ENCODE measurements at places on chromosomes 5 and 9.
A peak's percentile ranks its signal among the peaks of the same experiment; 100 is the strongest.

GRCh38 chr5:14250748-14251701 is 107.9 kb downstream of the TRIO start:
- no peak for DNase-seq

DNA sequence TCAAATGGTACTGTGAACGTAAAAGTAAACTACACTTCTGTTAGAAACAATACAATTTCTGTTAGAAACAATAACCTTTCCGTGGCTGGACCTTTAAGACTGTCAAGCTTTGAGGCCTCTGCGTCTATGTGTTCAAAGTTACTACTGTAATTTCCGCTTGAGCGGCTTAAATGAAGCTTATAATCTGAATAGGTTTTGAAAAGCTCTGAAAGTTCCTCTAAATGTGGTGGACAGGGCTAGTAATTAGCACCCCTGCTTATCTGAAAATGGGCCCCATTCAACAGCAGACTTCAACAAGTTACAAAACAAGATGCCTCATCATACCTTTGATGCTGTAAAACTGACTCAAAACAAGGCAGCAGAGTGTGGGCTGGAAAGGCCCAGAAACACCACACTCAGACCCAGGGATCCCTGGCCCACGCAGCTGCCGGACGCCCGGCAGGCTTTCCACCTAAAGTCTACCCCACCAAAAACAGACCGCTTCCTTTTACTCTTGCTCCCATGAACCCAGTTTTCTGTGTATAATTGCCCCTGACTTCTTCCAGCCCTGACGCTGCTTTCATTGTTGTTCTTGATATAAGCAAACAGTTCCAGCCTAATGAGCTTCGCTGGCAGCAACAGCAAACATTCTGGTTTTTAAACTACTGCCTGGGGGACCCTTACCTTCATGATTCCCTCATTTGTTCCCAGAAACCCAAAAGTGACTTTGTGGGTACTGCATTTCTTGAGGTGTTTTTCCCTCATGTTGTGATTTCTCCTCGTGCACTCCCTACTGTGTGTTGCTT is 66.7 kb downstream of the TLE1 start:
- no peak for DNase-seq

DNA sequence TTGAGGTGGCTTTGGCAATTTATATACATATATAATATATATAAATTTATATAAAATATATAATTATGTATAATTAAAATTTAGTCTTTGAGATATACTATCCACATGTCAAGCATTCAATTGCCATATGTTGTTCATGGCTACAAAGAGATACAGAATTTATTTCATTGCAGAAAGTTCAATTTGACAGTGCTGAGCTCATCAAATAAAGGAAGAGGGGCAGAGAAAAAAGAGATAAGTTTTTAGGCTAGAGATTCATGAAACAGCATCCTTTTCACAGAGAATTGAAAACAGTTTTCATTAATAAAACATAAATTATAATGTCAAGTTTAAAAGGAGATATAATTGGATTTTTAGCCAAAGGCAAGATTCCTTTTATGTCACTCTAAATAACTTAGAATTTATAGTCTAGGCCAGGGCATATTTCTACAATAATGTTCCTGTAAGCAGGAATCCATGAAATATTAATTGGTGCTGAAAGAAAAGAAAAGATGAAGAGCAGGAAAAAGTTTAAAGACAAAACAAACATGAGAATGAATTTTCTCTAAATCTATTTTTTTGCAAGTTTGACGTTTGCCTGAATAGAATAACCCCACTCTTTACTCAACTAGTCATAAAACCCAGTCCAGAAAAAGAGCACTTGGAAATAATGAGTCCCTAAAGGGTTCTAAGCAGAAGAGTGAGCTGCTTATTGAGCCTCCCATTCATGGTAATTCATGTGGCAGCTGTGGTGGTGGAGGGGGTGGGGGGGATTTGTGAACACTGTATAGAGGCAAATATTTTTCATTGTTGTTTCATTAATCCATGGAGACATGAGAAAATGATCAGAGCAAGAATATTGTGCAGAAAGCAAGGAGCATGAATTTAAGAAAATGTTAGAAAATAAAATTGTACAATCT is 1279.5 kb downstream of the CDH12 start:
- DNase-seq, result no peak

GRCh38 chr5:95995962-95996489 is 34.4 kb upstream of the ELL2 start:
- DNase-seq, result no peak

DNA sequence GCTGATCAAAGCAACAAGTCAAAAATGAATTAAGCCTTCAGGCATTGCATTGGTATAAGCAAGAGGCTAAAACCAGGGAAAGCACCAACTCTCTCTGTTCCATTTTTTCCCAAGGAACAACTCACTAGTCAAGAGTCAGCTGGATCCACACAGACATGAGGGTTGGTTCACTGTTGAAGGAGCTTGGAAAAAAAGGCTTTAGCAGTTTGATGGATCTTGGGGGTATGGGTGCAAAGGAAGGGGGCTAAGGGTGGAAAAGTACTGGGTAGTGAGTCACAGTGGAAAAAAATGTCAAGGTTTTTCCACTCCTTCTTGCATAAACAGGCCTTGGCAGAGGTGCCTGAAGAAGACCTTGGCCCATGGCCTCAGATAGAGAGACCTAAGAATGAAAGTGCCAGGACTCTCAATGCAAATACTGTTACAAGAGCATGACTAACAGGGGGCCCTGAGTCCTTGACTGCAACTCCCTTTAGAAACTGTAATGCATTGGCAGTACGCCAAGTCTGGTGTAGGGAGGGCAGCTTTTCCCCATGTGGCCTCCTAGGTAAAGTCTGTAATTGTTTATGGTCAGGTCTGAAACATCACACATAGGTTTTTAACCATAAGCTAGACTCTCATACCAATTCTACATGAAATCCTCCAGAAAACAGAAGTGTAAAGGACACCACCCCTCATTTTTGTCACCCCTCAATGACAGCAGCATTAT is 23.7 kb downstream of the ACTL7A start:
- DNase-seq, result no peak

GRCh38 chr9:130298662-130299279 is 33.2 kb downstream of the HMCN2 start:
- peak; percentile 40 for DNase-seq

DNA sequence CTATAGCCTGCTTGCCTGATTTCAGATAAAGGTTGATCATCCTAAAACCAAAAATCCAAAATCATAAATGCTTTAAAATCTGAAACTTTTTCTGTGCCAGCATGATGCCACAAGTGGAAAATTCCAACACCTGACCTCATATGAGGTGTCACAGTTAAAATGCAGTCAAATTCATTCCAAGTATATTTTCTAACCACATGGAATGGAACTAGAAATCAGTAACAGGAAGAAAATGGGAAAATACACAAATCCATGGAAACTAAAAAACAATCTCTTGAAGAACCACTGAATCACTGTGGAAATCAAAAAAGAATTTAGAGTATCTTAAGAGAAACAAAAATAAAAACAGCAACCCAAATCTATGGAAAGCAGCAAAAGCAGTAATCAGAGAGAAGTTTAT is 297.5 kb upstream of the COX7C start:
- peak; percentile 74 for DNase-seq

GRCh38 chr5:57491369-57491965 is 8.9 kb upstream of the ACTBL2 start:
- no peak for DNase-seq

DNA sequence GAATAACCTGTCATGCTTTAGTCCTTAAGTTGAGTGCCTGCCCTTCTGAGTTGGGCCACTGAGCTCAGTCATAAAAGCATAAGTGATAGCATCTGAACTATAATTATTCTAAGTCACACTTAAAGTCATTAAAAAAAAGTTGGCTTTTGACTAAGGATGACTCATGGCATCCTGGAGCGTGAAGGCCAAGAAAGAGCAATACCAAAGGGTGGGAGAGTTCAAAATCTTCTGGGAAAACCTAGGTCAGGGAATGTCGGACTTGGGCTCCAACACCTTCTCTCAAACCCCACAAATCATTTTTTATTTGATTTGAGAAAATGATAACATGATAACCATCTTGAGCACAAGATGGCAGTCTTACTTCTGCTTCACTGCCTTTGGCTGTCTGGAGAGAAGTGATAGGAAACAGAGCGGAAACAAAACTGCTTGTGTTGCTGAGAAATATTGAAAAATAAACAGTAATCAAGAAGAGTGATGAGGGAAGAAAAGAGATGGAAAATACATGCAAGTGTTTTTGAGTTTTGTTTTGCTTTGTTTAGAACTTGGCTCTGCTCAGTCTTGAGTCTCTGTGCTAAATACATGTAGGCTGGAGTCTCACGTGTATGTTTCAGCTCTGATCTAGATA is 16.9 kb upstream of the NTRK2 start:
- no peak for DNase-seq

DNA sequence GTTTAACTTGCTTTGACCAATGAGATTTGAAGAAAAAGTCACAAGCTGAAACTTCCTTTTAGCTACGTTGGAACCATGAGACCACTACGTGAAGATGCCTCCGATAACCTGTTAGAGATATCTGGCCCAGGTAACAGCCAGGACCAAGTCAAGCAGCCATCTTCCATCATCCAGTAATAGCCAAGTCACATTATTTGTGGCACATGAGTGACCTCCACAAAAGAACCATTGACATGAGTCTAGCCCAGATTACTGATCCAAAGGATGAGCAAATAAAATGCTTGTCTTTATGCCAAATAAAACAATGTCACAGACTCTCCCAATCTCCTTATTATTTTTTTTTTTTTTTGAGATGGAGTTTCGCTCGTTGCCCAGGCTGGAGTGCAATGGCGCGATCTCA is 1.6 kb downstream of the DEPDC1B start:
- no peak for DNase-seq

GRCh38 chr5:111427762-111428161 is 84.6 kb downstream of the STARD4 start:
- DNase-seq, result no peak

DNA sequence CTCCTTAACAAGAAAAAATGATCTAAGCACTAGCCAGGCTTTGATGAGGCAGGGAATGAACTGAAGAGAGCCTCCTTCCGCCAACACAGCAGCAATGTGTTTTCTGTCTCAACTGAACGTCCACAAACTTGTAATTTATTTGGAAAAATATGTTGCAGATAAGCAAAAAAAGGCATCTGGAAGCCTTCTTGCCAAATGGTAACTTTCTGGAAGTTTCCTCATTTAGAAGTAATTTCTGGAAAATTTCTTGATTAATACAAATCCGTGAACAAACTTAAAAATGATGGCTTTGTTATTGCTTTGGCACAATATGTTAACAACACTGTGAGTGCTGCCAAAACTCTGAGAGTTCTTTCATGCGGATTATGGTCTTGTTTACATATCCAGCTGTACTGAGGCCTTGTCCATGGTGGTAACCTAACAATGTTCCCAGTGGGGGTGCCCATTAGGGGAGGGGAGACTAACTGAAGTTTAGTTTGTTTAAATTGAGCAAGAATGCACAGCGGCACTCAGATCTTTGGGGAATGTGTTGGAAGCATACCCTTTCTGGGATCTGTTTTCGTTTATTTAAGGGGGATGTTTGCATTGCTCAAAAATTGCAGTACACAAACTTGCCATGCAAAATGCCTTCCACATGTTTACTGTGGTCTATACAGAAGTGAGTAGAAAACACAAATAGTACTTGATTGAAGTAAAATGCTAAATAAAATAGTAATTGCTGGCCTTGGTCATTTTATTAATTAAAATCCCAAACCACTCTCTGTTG is 334.7 kb downstream of the NR2F1-AS1 start:
- DNase-seq, result no peak

All from ACHN (cell line).